SK-MEL-5 (cell line): ENCODE measurements at places on chromosomes 2 and 18. TPM values are rescaled to one million over a fixed set of nuclear protein-coding genes. Genes with fewer than 3 reads are reported as not detected.
A peak's percentile ranks its signal among the peaks of the same experiment; 100 is the strongest.

DNA sequence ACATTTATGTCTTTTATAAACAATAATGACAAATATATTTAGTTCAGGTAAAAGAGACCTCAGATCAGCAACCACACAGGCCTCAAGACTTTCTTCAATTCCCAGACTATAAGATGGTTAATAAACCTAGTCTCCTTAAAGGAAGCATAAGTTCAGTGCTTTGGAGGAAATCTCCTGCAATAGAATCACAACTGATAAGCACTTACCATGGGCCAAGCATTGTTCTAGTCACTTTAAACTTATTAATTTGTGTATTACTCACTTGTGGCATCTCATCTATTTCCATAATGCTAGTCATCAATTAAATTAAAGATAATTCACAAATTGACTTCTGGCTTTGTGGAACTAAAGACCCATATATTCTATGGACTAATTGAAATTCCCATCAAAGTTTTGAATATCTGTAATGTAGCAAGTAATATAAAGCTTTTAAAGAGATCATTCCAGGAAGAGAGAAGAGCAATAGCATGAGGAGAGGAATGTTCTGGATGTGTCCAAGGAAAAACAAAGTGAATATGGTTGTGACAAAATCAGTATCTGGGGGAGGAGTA, 42.2 kb downstream of the COL3A1 start:
- no peak for DNase-seq

The IL37 gene
- not detected in 2 replicates for total RNA-seq

The COLEC12 gene
- total RNA-seq = 1.9 TPM in 2 replicates

The MROH2A gene
- 0.08 TPM in 1 of 2 replicates, not detected in the other for total RNA-seq

DNA sequence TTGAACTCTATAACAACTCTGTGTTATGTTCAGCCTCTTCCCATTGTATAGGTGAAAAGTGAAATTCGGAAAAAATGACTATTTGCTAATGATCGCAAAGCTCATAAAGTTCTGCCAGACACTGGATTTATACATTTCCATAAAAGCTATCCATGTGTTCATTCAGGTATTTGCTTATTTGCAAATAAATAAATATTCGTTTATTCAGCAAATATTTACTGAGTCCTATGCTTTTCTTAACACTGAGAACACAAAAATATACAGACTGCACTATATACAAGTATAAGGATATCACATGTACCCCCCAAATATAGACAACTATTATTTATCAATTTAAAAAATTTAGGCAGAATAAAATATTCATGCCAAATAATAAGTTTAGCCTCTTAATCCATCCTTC, 63.2 kb upstream of the ATP8B1 start:
- DNase-seq = no peak

The GCA gene
- total RNA-seq = 5.6 and 5.7 TPM in 2 replicates

- DNase-seq = no peak
These were observed 775.3 kb downstream of the CPS1 start for GRCh38 chr2:211331736-211332135.

- DNase-seq = peak; percentile 100
These were observed 237.3 kb downstream of the OSR1 start for GRCh38 chr2:19120941-19121750.

- DNase-seq = no peak
These were observed 1067.0 kb upstream of the FANCL start for GRCh38 chr2:59308108-59308507.

The ANKRD44 gene
- total RNA-seq = 34.6 and 42.2 TPM in 2 replicates

The RIT2 gene
- not detected in 2 replicates for total RNA-seq

DNA sequence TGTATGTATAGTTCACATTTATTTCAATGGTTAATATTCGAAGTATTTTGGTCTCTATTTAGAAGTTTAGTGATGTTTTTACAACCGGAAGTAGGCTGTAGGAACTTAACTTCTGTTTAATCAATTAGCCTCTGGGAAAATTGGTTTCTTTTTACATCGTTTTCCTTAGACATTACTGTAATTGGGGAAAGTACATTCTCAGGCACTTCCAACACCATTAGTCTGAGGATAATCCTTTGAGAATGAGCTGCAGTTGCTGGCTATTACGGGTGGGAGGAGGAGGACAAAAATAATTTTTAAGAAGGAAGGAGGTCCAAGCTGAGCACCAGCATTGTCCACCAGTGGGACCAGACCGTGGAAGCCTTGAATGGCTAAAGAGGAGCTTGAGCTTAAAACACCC, 70.4 kb upstream of the ST3GAL5 start:
- DNase-seq = no peak

DNA sequence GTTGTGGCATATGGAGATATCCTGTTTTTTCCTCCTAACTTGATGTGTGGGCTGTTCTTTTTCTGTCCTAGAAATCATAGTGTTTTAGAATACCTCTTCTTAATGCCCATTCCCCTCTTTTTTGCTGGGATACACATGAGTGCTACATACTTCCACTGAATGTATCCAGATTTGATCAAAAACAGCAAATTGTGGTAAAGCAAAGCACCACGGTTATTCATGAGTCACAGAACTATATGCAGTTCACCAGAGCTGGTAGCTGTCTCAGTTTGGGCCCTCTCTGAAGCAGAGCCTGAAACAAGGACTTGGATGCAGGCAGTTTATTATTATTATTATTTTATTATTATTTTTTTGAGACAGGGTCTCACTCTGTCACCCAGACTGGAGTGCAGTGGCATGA, 69.9 kb upstream of the CTLA4 start:
- no peak for DNase-seq

- peak; percentile 84 for DNase-seq
These were observed 18.6 kb downstream of the LYPD1 start for GRCh38 chr2:132651115-132652045.

GRCh38 chr2:152355409-152355831, 20.4 kb downstream of the FMNL2 start:
- no peak for DNase-seq

- DNase-seq = no peak
These were observed 79.5 kb downstream of the EPB41L3 start for GRCh38 chr18:5464251-5464650.

The ALPG gene
- not detected in 2 replicates for total RNA-seq

DNA sequence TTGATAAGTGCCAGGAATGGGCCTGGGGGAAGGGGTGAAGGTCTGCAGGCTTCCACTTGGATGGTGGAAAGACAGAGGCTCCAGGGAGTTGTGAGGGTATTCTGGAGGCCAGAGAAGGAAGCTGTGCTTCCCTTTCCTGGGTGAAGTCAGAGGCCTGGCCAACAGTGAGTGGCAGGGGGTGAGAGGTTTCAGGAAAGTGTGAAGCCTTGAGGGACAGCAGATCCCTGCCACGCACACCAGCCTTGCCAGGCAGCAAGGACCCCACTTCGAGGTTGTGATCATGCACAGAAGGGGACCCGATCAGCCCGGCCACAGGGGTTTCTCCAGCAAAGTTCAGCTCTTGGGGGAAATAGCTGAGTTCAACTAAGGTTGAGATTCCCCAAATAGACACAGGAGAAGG, 66.5 kb downstream of the SMAD7 start:
- DNase-seq = no peak

The CYTIP gene
- total RNA-seq = not detected in 2 replicates

The TUBA4B gene
- not detected in 2 replicates for total RNA-seq

DNA sequence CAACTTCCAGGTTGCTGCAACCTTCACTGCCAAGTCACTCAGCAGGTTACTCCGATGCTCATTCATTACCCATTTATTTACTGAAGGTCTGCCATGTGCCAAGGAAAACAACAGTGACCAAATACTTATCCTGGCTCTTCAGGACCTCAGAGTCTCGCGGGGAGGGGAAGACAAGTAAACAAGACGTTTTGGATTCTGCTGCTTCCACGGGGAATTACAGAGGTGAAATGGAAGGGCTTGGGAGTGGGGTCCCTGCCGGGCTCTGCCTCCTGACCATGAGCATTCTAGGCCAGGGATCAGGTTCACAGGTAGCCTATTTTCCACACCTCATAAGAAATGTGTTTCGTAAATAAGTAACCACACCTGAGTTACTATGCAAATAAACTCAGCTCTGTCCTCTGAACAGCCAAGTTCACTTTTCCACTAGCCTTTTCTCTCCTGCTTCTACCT, 68.1 kb downstream of the CLHC1 start:
- DNase-seq = no peak

DNA sequence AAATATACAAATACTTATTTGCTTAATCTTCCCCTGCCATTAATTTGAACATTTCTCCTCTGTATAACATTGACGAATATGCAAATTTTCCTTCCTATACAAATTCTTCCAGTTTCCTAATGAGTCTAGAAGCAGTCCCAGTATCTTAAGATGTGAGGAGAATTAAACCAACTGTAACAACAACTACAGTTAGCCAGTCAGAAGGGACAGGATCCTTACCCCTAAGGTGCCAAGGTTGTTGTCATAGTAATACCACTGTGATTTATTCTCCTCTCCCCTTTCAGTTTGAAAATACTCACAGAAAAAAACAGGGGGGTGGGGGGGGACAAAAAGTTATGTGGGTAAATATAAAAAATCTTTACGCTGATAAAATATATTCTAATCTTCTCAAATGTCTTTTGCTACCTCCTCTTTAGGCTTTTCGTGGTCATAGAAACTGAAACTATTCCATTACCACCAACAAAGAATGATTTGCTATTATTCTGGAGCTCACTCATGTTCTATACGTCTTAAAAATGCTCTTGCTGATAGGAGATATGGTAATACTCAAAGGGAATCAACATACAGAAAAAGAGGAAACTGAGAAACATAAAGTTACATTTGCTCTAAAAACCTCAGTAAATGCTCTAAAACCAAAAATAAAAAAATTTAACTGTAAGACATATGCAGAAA, 107.6 kb downstream of the MEMO1 start:
- DNase-seq = no peak

The ADRA2B gene
- total RNA-seq = not detected in 2 replicates

DNA sequence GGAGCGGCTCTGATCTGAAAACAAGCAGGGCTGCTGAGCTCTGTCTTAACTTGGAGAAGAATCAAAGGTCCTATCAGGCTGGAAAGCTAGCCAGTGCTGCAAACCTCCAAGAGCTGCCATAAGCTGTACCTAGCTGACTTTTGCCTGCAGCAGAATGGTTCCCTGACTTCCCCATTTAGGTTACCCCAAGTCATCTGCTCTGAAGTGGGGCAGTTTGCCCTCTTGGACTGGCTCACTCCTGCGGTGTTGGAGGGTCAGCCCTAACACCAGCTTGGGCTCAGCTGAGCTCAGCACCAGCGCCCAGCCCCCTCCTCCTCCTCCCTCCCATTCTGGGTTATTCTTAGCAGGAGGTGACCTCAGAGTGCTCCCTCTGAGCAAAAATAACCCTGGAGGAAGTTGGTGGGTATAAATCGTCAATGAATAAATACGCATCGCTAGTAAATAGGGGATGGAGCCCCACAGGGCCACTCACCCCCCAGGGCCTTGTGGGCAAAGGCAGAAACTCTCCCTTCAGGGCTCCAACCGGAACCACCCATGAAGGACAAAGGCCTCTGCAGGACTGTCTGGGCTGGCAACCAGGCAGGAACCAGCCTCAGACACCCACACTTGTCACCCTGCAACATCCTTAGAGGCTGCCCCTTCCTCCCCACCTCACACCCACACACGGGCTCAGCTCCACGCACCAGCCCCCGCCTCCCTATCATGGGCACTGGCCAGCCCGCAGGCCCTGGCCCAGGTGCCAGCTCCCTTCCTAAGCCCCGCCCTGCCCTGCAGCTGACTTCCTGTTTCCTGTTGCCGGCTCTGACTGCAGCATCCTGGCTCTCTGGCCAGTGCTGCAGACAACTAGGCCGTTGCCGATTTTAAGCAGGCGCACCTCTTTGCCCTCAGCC, 46.9 kb downstream of the DNMT3A start:
- no peak for DNase-seq

The PRR30 gene
- not detected in 2 replicates for total RNA-seq

- DNase-seq = no peak
These were observed 9.4 kb upstream of the TACR1 start for GRCh38 chr2:75208738-75209137.

The C2orf15 gene
- total RNA-seq = 1.4 TPM in 1 of 2 replicates, not detected in the other

The G6PC2 gene
- not detected in 2 replicates for total RNA-seq

DNA sequence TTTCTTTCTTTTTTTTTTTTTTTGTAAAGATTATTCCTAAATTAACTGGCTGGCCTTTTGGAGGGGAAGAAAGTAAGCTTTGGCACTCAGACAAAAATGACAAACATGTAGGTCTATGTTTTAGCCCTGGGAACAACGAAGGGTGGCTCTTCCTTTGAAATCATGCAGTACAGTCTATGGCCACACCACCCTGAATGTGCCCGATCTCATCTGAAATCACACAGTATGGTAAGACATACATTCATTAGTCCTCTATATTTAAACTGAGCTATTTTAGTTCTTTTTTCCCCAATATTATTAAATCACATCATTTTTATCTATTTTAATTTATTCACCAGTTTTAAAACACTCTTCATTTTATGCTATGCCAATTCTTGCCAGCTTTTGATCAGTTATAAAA, 48.2 kb downstream of the PLA2R1 start:
- no peak for DNase-seq

- no peak for DNase-seq
These were observed 26.4 kb downstream of the TBC1D8 start for GRCh38 chr2:101124643-101125366.

DNA sequence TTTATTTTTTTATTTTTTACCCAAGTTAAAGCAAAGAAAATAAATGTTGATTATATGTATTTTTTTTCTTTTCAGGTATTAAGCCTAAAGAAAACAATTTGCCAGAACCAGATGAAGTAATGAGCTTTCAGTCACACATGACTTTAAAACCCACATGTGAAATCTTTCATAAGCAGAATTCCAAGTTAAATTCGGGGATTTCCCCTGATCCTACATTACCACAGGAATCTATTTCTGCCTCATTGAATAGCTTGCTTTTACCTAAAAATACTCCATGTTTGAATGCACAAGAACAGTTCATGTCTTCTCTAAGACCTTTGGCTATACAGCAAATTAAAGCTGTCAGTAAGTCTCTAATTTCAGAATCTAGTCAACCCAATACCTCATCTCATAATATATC, 26.6 kb downstream of the GEN1 start:
- peak; percentile 17 for DNase-seq

The BOLA3 gene
- total RNA-seq = 213 and 214 TPM in 2 replicates

The MDH1B gene
- total RNA-seq = 1.8 and 2.2 TPM in 2 replicates

DNA sequence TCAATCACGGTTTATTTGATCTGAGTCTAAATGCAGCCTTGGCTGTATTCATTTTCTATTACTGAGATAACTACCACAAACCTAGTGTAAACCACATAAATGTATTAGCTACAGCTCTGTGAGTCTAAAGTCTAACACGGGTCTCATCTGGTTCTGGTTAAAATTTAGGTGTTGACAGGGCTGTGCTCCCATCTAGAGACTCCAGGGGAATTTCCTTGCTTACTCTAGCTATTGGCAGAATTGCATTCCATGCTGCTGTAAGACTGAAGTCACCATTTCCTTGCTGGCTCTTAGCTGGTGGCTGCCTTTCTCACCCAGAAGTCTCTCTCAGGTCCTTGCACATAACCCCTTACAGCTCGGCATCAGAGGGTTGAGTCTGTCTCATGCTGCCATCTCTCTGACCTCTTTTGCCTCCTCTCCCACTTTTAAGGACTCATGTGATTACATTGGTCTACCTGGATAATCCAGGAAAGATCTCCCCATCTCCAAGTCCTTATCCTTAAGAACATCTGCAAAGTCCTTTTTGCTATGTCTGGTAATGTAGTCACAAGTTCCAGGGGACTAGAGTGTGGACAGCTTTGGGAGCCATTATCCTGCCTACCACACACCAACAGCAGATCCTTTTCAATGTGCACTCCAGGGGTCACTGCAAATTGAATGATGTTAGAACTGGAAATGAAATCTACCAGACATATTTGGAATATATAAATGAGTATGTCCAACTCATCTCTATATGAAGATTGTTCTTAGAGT, 207.0 kb upstream of the AGAP1 start:
- no peak for DNase-seq

- DNase-seq = no peak
These were observed 1216.6 kb upstream of the PIK3C3 start for GRCh38 chr18:40738321-40738880.

GRCh38 chr18:75489493-75490190, 62.1 kb upstream of the SMIM21 start:
- no peak for DNase-seq
